NCI-H1417 (cell line): ENCODE measurements at places on chromosomes 11 and 22.

DNA sequence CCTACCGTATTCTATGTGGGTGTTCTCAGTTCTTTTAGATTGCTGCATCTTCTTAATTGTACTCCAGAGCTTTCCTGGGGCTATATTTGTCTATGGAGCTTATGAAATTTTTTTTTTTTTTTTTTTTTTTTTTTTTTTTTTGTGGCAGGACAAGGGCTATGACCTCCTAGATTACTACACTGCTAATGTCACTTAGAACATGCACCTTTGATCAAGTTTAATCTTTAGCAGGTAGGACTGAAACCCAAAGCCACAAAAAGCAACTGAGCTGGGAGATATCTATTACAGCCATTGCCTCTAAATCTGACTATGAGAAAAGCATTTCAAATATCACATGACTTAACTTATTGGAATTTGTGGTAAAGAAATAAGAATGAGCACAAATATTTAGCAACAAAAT is 21.7 kb upstream of the ABTB2 start:
- DNase-seq, result no peak

GRCh38 chr11:130629039-130629438 is 180.6 kb downstream of the ADAMTS15 start:
- no peak for DNase-seq

DNA sequence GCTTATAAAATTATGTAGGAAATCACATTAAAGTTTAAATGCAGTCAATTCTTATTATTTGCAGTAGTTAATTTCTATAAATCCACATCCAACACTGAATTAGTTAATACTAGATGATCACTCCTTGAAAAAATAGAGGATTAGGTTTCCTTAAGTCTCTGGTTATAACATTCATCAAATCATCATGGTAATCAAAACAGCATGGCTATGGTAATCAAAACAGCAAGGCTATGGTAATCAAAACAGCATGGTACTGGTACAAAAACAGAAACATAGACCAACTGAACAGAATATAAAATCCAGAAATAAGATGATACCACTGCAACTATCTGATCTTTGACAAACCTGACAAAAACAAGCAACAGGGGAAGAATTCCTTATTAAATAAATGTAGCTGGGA is 814.6 kb upstream of the CCDC179 start:
- DNase-seq, result no peak

DNA sequence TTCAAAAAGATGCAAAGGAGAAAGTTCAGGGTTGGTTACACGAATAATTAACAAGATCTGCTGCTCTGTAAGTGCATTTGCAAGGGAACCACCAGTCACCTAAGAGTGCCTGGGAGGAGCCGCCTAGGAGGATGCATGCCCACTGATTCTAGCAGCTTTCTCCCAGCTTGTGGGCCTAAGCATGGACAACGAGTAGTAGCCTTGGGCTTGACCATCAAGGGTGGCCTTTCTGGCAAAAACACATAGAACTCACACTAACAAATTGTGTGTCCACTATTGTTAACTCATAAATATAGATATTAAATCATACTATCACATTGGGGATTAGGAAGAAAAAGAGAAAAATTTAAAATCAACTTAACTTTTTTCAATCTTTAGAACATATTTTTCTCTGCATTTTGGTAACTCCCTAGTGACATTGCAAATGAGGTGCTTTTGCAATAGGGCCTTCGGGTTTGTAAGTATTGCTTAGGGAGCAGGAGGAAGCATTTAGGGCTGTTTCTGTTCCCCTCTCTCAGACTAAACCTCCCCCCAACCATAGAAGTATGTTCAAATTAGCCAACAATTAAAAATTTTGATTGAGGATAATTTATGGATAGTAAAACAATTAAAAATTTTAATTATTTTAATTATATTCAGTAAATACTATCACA is 57.3 kb upstream of the CEP295 start:
- no peak for DNase-seq

- peak; percentile 64 for DNase-seq
Observed at GRCh38 chr22:46737976-46738646, at the start of gene CERK. CERK (minus strand) TSS chr22:46738252; CDS start chr22:46738148, 104 bp downstream.

- DNase-seq, result no peak
Observed at GRCh38 chr11:66417000-66417399, 3.8 kb upstream of the NPAS4 start.
